ENCODE measurements at places on chromosomes 3 and 15.

DNA sequence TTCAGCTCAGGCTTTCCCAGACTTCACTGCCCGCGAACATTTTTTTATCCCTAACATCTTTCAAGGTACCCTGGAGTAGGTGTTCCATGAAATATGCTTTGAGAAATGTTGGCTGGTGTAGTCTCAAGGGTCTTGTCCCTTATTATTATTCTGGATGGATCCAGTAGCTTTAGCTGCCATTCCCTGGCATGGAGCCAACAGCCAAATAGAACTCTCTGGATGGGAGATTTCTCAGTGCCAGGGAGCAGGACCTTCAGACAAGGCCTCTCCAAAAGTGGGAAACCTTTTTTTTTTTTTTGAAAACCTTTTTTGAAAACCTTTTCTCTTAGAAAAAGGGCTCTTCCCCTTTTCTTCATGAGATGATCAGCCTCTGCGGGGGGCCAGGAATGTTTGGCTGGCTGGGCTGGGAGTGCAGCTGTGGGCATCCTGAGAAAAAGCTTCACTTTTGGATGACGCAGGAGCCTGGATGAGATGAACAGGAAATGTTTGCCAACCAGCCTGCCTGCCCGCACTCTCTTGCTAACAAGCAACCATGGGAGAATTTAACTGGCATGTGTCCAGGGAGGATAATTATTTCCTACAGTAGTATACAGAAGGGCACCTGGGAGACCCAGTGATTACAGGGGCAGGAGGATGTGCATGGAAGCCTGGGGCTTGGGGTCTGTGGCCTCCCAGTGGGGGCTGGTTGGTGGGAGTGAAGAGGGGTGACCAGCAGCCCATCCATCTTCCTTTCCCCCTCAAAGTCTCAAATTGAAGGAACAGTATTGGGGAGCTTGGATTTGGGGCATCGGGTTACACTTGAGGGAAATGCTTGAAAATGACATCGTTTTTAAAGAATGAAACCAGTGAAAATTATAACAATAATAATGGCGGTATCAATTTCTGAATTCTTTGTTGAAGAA is 109.1 kb upstream of the LRIG1 start:
- no peak for DNase-seq

- no peak for DNase-seq
Measured at GRCh38 chr3:17967953-17968607, 225.6 kb upstream of the TBC1D5 start.

GRCh38 chr3:155334914-155335723 is 41.6 kb upstream of the STRIT1 start:
- DNase-seq: no peak

DNA sequence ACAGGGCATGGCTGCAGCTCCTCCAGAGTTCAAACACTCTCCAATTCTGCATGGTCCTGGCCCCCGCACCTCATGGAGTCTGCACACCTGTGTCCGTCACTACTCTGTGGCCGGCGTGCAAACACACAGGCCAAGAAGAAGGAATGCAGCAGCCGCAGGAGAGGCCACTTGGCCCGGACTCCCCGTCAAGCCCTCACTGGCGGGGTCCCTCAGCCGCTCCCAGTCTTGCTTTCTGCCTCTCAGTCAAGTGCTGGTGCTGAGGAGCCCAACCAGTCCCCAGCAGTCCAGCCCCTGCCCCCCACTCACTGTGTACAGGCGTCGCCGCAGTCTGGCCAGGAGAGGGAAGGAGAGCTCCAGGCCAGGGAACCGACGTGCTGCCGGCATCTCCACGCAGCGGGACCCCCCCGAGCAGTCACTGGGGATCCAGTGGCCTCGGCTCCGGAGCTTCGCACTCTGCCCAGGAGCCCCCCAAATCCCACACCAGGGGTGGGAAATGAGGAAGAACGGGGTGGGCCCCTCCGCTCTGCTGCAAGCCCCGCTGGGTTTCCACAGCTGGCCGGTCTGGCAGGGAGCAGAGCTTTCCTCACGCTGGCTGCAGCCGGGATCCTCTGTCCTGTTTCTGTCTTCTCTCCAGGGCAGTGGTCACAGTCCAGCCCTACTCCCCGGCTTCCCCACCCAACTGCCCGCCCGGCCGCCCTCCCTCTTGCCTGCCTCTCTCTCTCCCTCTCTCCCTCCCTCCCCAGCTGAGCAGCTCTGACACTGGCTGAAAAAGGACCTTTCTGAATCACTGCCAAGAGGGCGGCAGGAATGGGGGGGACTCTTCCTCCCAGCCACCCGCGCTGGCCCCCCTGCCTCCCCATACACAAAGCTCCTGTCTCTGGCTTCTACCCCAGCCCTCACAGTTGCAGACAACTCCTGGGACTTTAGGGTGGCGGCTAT is 16.0 kb downstream of the TNK2 start:
- DNase-seq: no peak

GRCh38 chr15:70810916-70811578 is 42.9 kb downstream of the LARP6 start:
- no peak for DNase-seq

GRCh38 chr3:11304175-11304574 is 32.0 kb downstream of the ATG7 start:
- DNase-seq: no peak

DNA sequence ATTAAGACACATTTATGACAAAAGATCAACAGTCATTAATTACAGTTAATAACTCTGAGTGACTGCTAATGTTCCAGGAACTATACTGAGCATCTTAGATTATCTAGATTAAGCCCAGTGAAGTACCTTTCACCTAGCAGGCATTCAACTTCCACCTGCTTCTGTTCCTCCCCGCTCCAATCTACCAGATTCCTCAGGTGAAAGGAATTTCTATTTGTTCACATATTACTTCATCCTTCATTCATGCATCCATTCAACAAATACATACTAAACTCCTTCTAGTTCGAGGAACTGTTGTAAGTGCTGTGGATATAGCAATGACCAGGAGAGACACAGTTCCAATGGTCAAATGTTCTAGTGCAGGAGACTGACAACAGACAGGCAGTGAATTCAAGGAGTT is 139.3 kb downstream of the FILIP1L start:
- DNase-seq: no peak
